ENCODE measurements at places on chromosomes 12 and 14.

GRCh38 chr12:5163661-5164060, 120.0 kb downstream of the KCNA5 start:
- DNase-seq: no peak

- peak; percentile 50 for DNase-seq
Measured at GRCh38 chr12:6925540-6926279, 2.0 kb upstream of the ATN1 start.

- DNase-seq: no peak
Measured at GRCh38 chr14:33859306-33859705, 91.6 kb downstream of the EGLN3 start.

DNA sequence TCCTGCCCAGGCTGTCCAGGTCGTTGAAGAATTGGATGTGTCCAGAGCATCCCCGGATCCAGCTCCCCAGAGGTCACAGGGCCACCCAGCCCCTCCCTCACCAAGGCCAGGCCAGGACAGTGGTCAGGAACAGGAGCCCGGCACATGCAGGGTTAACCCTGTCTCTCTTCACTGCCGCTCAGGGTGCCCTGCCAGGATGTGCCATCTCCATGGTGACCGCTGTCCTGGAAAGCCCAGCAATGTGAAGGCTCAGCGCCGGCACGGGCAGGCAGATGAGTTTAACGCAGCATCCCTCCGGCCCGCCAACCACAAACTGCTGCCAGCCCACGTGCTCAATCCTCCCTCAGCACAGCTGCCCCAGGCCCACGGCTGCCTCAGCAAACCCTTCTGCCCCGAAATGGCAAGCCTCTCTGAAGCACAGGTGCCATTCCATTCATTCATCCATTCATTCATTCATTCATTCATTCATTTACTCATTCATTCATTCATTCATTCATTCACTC, 4.4 kb downstream of the TMEM179 start:
- DNase-seq: no peak

GRCh38 chr12:12406762-12407161, 49.9 kb downstream of the BORCS5 start:
- no peak for DNase-seq

GRCh38 chr14:50344876-50345563, 32.9 kb downstream of the DMAC2L start:
- DNase-seq: no peak

GRCh38 chr14:35879151-35879648, 53.1 kb downstream of the BRMS1L start:
- DNase-seq: no peak

DNA sequence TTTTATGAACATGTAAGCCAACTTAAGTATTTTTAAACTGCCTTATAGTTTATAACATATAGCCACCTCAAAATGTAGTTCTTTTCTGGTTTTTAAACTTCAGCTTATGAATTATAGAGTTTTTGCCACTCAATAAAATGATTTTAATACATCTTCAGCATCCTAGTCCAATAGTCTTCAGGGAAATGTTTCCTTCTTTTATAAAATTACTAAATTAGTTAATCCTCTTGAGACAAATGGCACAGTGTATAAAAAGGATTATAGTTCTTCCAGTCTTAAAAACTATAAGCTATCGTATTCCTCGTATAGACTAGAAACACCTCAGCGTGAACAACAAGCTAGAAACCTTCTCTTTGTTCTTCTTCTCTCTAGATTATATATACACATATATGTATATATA, at the start of gene OR6C74:
OR6C74 (plus strand) TSS at position 301 of the 400 bp plus-strand sequence. CDS start 2,679 bp downstream, outside the sequence.
- no peak for DNase-seq

DNA sequence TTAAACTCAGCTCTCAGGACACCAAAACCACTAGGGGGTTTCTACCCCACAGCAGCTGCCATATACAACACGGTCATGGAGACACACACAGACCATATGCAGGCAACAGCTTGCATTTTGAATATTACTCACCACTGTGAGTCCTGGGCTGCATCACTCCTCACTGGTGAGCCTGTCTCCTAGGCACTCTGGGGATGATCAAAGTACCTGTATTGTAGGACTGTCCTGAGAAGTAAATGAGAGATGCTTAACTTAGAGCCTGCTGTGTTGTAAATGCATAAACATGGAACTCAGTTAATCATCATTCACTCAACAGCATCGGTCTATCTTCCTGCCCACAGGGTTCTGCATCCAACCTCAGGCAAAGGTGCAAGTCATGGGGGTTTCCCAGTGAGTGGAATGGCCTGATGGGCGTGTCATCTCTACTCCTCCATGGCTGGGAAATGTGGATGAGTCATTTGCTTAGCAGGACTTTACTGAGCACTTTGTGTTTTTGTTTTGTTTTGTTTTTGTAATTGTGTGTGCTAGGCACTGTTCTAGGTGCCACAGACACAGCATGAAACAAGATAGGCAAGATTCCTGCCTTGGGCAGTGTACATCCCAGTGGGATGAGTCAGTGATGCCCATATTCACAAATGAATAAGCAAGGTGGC, 1141.2 kb upstream of the TMEM132C start:
- no peak for DNase-seq

GRCh38 chr14:65043893-65044595, 57.3 kb downstream of the FNTB start:
- no peak for DNase-seq

GRCh38 chr12:76216585-76217472, 131.4 kb downstream of the BBS10 start:
- no peak for DNase-seq

DNA sequence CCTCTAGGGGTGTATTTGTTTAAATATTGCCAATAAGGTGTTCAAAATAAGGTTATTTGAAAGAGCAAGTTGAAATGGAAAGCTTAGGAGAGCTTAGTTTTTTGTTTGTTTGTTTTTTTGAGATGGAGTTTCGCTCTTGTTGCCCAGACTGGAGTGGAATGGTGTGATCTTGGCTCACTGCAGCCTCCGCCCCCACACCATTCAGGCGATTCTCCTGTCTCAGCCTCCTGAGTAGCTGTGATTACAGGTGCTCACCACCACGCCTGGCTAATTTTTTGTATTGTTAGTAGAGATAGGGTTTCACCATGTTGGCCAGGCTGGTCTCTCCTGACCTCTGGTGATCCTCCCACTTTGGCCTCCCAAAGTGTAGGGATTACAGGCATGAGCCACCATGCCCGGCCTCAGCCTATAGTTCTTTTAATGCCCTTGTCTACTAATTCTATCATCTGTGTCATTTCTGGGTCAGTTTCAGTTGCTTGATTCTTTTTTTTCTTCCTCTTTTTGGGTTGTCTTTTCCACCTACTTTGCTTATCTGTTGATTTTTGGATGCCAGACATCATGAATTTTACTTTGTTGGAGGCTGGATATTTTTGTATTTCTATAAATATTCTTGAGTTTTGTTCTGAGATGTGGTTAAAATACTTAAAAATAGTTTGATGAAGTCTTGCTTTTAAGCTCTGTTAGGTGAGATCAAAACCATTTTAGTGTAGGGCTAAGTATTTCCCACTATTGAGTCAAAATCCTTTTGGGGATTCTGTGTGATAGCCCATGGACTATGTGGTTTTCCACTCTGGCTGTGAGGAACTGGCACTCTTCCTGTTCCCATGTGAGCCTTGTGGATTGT, 18.7 kb downstream of the RCOR1 start:
- no peak for DNase-seq

- DNase-seq: no peak
Measured at GRCh38 chr12:23803540-23803939, 145.9 kb downstream of the SOX5 start.

DNA sequence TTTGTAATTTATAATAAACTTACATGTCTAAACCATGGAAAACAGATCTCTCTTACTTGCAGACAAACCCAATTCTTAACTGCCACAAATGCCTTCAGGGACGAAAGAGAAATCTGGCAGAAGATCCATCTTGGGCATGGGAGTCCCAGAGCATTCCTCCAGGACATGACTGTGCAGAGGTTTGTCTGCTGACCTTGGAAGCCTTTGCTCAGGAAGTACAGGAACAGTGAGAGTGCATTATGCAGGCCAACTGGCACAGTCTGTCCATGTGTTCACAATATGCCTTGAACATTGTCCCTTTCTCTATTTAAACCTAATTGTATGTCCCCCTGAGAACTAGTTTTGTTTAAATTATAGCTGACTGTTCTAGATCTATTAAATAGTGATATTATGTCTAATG, 467.1 kb downstream of the ATP23 start:
- DNase-seq: no peak

DNA sequence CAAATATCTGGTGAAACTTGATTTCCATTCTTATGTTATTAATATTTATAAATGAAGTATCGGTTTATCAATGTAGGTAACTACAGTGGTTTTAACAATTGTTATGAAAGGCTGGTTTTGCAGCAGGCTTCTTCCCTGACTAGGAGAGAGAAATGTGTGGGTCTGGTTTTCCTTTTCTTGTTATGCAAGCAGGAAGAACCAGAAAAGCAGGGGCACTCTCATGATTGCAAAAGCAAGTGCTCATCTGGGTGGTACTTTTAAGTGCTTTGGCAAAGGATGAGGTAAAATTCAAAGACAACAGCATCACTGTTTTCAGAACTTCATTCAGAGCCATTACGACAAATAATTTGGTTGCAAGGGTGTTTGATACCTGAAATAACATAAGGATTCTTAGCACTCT, 105.6 kb downstream of the PTPRO start:
- DNase-seq: no peak

GRCh38 chr14:70709726-70710382, 68.1 kb downstream of the TTC9 start:
- DNase-seq: no peak

GRCh38 chr12:124470139-124470538, 97.3 kb downstream of the NCOR2 start:
- no peak for DNase-seq

DNA sequence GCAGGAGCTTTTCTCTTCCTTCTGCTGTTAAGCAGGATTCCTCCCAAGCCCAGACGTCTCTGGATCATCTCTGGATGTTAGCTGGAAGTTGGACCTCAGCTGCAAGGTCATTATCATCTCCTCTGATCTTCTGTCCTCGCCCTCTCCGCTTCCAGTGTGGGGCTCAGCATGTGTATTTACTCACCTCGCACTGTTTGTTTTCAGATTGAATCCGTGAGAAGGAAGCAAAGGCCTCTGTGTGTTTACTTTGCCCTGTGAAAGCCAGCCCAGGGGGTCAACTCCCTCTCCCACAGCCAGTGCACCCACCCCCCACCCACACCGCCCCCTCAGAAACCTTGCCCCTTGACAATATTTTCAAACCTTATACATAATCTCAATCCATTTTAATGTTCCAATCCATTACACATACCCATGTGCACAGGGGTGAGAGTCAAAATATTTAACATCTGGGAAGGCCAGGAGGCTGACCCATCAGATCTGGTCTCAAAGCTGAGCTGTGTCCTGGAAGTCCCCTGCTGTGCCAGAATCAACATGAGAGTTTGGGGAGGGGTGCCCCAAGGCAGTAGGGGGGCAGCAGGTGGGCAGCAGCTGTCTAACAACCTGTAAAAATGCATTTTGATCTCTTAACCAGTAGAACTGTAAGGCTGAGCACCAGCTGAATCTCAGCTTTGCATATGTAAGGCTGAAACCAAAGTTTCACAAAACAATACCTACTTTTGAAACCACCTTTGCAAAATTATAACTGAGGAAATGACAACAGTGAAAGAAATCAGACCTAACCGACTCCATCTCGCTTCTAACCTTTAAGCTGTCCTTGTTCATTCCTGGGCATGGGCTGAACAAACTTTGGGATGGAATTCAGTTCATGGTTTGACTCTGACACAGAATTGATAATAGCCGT, 157.9 kb downstream of the ZNF664 start:
- DNase-seq: no peak

DNA sequence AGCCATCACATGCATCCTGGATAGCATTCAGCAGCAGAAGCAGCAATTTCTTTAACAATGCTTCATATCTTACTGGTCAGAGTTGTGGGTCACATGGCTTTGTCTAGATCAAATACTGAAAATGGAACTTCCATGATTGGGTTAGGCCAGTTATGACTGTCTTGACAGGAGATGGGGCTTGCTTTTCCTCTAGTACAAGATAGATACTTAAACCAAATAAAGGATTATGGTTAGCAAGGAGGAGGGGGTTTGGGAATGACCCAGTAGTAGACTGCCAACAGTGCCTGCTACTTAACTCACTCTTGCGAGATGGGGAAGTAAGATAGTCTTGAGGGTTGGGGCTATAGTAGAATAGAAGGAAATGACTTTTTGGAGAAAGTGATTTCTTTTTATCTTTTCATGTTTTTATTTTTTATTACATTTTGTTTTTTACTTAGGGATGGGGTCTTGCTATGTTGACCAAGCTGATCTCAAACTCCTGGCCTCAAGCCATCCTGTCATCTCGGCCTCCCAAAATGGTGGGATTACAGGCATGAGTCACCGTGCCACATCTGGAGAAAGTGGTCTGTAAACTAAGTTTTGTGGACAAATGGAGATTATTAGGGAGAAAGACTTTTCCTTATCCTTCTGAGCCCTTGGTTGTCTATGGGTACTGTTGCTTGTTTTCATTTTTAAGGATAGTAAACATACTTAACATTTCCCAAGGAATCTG, 37.6 kb downstream of the WNK1 start:
- DNase-seq: no peak

All from hypothalamus (tissue), 51 donors.